ENCODE measurements at places on chromosomes 2 and 18. TPM values are rescaled to one million over a fixed set of nuclear protein-coding genes. Genes with fewer than 3 reads are reported as not detected.

DNA sequence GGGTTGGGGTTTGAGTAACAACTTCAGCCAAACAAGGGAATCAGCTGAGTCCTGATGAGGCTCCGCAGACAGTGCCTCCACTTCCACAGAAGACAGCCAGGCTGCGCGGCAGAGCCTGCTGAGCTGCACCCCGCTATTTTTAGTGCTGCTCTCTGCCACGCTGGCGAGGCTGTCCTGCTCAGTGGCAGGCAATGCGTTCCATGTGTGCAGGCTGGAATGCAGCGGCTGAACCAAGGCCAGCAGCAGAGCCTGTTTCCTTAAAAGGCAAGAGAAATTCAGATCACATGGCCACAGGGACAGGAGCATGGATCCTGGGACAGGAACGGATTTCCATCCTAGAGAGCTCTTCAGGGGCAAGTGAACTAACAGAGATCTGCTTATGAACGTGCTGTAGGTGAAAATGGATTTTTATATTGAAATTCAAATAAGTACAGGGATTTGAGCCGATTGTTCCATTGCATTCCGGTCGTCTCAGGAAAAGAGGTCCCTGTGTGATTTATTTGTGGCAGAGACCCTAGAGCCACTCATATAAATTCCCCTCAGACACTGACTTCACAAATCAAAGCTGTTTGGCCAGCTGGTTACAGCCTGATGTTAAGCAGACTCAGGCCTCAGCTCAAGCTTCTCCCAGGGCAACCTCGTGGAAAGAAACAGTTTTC is 98.7 kb downstream of the COL6A3 start:
- DNase-seq, result peak; percentile 98

DNA sequence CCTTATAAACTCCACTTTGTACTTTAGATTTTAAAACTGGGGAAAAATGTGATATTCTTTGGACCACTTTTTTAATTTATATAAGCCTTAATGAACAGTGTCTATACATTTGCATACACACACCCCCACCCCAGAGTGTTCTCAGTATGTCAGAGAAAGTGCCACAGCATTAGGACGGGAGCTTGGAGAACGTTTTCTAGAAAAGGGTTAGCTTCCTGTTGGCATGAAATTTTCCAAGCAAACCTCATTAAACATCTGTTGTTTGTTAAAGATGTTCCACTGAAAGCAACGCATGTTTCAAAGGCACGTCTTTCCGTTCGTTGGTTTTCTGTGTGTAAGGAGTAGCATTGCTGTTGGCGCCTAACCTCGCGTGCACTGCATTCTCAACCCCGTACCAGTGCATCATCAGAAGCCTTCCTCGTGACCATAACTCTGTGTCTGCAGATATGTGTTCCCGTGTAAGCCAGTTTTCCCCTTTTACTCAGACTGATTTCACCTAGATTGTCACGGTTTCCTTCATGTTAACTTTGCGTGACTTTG is 228.5 kb downstream of the ALPK2 start:
- DNase-seq, result no peak

DNA sequence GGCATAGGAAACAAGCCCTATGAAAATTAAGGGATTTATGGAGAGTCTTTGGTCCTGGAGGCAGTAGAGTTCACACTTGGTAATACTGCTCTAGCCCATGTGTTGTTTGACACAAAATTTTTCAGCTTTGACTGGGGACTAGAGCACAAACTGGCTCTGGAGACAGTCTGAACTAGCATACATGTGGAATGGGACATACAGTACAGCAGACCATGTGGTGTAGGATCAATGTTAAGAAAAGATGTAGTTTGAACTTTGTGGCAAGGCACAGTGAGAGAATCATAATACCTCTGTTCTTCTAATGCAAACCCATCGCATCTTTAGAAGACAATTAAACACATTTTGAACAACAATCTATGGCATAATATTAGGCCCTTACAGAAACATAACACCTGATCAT is 521.5 kb upstream of the DDX18 start:
- no peak for DNase-seq

DNA sequence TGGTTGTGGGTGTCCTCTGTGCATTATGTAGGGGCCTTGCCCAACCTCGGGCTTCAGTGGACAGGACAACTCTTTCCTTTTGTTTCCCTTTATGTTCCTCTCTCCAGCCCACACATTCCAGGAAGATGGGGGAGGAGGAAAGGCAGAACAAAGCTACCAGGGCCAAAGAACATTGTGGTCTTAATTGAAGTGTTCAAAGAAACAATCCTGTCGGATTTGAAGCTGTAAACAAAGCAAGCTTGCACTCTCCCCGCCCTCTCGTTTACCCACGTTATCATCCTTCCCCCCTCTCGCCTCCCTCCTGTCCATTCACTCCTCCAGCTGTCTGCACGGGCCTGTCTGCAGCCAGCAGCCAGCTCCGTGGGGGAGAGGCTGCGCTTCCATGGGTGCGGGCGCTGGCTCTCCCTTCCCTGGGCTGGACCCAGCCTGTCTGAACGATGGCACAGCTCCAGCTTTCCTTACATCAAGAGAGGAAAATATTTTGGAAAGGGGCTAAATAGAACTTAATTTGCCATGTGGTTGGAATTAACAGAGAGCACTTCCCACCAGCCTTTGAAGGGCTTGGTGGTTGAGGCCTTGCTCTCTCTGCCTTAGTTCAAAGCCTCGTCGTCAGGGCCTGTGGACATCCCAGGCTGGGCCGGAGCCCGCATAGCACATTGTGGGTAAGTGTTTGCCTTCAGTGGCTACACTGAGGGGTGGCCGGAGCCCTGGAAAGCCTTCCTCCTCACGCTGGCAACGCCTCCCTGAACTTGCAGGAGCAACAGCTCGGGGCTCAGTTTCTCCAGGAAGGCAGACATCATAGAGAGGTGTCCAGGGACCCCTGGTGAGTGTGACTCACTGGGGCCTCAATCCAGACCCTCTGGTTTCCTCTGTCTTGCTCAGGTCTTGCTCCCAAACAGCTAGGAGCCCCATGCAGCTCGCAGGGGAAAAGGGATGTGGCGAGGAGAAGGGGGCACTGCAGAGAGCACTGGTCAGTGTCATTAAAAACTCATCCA is 60.6 kb upstream of the HS6ST1 start:
- DNase-seq, result peak; percentile 91

- peak; percentile 54 for DNase-seq
Measured at GRCh38 chr2:173151671-173152401, 76.2 kb downstream of the MAP3K20 start.

GRCh38 chr18:78994000-78994399 is 14.4 kb downstream of the SALL3 start:
- no peak for DNase-seq

GRCh38 chr2:190717764-190718651 is 69.1 kb downstream of the NAB1 start:
- DNase-seq, result no peak

- no peak for DNase-seq
Measured at GRCh38 chr2:44680983-44681531, 260.4 kb upstream of the SIX3 start.

DNA sequence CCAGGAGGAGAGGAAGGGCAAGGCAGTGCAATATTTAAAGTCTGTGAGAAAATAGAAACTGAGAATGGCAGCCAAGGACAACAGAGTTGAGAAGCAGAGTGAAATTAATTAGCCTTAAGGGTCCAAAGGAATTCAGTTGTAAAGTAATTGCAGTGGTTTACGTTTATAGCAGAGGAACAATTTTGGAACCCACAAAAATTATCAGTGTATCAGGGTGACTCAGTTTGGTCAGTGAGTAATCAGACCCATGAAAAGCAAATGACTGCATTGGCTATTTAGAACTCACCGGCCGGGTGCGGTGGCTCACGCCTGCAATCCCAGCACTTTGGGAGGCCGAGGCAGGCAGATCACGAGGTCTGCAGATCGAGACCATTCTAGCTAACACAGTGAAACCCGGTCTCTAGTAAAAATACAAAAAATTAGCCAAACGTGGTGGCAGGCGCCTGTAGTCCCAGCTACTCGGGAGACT is 245.8 kb upstream of the SLC39A10 start:
- peak; percentile 48 for DNase-seq

- no peak for DNase-seq
Measured at GRCh38 chr2:40358783-40359182, 93.1 kb downstream of the SLC8A1 start.

DNA sequence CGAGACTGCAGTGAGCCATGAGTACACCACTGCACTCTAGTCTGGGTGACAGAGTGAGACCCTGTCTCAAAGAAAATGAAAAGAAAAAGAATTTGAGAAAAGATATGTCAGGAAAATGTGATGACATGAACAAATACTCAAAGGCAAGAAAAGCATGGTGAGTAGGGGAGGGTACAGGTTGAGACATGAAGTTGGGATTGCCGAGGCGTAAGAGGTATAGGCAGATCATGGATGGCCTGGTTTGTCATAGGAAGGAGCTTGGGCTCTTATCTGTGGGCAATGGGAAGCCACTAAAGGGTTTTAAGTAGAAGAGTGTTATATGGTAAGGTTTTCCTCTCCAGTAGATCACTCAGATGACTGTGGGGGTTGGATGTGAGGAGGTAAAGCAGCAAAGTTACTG is 32.3 kb downstream of the SPAST start:
- DNase-seq, result no peak

GRCh38 chr18:59481436-59481835 is 122.4 kb upstream of the LMAN1 start:
- no peak for DNase-seq

GRCh38 chr2:82275599-82275998 is 1971.0 kb upstream of the LRRTM1 start:
- DNase-seq, result no peak

GRCh38 chr2:209821806-209822205 is 50.2 kb downstream of the UNC80 start:
- DNase-seq, result no peak

DNA sequence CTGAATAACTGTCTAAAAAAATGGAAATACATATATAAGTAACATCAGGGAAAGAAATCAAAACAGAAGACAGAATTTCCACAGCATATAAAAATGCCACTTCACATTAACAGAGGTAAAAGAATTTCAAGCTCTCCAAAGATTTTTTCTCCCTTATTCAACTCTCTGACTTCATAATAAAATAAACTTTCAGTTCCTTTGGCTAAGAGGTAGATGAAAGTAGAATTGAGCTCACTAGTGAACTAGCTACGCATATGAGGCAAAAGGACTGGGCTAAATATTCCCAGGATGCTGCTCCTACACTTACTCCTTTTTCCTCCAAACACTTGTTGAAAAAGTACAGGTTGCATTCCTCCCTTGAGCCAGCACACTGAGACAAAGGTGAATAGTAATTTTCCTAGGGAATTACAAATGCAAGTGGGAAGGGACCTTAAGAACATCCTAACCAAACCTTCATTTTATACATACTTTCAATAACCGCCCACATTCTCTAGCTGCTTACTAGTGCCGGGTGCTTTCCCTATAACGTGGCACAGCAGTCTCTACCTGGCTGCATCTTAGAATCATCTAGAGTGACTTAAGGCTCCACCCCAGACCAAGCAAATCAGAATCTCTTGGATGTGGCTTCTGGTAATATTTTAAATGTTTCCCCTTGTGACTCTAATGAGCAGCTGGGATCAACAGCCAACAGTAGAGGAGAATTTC is 136.6 kb downstream of the MTCL1 start:
- no peak for DNase-seq

GRCh38 chr2:216985658-216986141 is 125.8 kb upstream of the TNP1 start:
- no peak for DNase-seq

- no peak for DNase-seq
Measured at GRCh38 chr18:5841518-5841917, 53.8 kb downstream of the TMEM200C start.

DNA sequence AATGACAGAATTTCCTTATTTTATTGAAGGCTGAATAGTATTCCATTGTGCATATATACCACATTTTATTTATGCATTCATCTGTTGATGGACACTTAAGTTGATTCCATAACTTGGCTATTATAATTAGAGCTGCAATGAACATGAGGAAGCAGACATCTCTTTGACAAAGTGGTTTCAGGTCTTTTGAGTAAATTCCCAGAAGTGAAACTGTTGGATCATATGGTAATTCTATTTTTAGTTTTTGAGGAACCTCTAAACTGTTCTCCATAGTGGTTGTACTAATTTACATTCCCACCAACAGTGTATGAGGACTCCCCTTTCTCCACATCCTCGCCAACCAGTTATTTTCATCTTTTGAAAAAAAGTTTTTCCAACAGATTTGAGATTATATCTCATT is 77.5 kb downstream of the TMEM200C start:
- no peak for DNase-seq

DNA sequence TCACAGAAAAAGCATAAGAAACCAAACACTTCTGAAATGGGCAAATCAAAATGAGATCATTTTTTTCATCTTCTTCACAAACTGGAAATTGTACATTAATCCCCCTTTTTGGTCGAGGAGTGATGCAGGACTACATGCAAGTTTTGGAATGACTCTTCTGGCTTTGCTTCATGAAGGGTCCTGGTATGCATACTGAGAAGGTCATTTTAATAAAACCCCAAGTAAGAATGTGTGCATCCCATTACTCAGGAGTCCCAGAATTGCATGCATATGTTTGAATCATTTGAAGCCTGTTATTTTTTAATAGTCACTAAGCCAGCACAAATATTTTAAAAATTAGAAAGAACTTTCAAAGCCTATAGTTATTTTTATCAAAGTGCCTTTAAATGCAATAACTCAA is 16.7 kb upstream of the EHBP1 start:
- DNase-seq, result no peak

- DNase-seq, result peak; percentile 88
Measured at GRCh38 chr18:57881818-57882413, 78.8 kb upstream of the ATP8B1 start.

GRCh38 chr2:161245261-161245553 is 63.0 kb upstream of the PSMD14 start:
- no peak for DNase-seq

The TUBA3E gene
- not detected for total RNA-seq

The PFN4 gene
- 1.7 TPM for total RNA-seq

The SCTR gene
- not detected for total RNA-seq

The TLX2 gene
- total RNA-seq, result not detected

The RPRM gene
- total RNA-seq, result not detected

The FAM168B gene
- total RNA-seq, result 114 TPM

The ZNF385B gene
- total RNA-seq, result 4.8 TPM

The CD8B2 gene
- not detected for total RNA-seq

The LIMS4 gene
- 4.7 TPM for total RNA-seq

The GALNT5 gene
- total RNA-seq, result 11.4 TPM

Measured in fibroblast of the aortic adventitia (primary cell).